ENCODE measurements at places on chromosomes 4 and X.

- DNase-seq: no peak
These were observed 77.1 kb upstream of the LSM6 start for GRCh38 chr4:146098397-146098796.

- DNase-seq: no peak
These were observed 27.7 kb downstream of the NIPAL1 start for GRCh38 chr4:48044298-48044697.

DNA sequence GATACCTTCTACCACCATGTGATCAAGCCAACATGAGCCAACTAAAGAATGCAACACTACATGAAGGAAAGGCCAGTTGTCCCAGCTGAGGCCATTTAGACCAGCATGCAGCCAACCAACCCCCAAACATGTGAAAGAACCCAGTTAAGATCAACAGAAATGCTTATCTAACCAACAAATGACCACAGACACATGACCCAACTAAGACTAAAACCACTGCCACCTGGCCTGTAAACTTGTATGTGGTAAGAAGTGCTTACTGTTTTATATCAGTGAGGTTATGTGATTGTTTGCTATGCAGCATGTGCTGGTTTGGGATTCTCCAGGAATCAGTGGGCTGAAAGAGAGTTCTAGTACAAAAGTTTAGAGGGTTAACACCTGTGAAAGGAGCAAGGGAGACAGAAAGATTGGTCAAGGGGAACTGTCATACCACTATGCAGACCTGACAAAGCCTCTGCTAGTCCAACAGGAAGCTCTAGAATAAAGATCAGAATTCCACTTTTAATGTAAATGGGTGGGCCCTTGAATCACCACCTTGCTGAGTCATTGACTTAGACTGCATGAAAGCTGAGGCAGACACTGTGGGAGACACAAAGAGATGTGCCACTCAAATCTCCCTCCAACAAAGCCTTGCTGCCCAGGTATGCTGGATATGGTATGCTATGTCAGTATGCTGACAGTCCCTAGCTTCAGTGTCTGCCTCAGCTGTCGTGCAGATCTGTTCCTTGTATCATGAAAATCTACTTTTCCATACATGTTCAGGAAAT lies 6.1 kb upstream of the SH3D19 start:
- DNase-seq: no peak

- no peak for DNase-seq
These were observed 34.9 kb downstream of the MGST2 start for GRCh38 chr4:139700568-139700967.

DNA sequence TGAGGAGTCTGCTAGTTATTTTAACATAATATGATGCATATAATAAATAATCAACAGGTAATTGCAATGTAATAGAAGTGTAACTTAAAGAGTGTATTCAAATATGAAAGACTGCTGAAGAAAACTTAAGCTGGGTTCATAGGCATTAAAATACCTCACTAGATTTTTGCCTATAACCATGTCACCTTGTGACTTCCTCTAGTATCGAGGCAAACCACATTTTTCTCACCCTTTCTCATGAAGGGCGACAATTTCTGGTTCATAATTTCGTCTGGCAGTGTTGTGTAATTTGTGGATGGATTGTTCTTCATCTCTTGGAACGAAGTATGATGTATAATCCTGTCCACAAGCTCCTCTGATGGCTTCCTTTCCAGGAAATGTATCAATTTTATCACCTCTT lies 16.0 kb downstream of the SULT1E1 start:
- no peak for DNase-seq

All from iPS-NIHi11 (cell line).